Naive thymus-derived CD8-positive, alpha-beta T cell (primary cell): ENCODE measurements at places on chromosomes 7 and 10.

- DNase-seq, result no peak
These were observed 226.2 kb downstream of the POLR1F start for GRCh38 chr7:19482628-19483027.

GRCh38 chr7:157280216-157280841 lies 56.5 kb upstream of the DNAJB6 start:
- no peak for DNase-seq

- no peak for DNase-seq
These were observed 893.0 kb downstream of the SORCS3 start for GRCh38 chr10:105534086-105534485.

- no peak for DNase-seq
These were observed 444.6 kb downstream of the SUGCT start for GRCh38 chr7:40579401-40579800.

DNA sequence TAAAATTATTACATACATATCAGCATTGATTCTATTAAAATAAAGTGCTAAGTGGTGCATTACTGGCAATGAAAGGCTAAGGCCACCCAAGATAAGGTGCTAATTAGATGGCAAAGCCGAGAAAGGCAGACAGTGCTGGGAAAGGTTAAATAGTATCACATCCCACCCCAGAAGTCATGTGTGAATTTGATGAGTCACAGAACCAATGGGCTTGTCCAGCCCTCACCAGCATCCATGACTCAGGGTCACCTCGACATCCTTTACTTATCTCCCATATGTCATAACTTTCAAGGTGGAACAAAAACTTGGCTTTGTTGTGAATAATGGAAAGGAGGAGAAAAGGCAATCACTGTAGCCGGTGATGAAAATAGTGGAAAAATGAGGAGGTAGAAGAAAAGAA lies 459.1 kb downstream of the PLXNA4 start:
- DNase-seq, result no peak

GRCh38 chr10:132117146-132117545 lies 51.4 kb downstream of the JAKMIP3 start:
- DNase-seq, result no peak

DNA sequence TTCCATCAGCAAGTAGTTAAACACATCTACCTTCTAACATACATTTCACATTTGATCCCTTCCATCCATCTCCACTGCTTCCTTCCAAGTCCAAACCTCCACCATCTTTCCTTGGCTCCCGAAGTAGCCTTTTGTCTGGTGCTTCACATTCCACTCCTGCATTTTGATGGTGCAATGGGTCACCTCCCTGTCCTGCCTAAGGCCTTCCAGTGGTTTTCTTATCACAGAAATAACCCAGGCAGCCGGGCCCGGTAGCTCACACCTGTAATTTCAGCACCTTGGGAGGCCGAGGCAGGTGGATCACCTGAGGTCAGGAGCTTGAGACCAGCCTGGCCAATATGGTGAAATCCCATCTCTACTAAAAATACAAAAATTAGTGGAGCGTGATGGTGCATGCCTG lies 44.5 kb downstream of the EMX2 start:
- DNase-seq, result no peak

DNA sequence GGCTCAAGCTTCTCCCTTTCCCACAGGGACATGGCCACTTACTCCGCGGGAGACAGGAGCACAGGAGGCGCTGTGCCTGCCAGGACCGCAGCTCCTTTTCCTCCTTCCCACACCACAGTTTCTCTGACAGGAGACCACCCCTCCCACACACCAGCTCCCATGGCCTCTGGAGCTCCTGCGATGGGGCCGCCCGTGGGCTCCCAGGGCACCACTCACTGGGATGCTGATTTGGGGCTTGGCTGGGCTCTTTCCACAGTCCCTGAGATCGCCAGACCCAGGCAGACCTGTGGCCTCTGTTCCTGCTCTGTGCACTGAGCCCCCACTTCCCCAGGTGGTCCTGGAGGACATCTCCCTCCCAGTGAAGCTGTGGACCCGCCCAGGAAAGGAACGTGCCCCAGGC lies 226.9 kb upstream of the SHH start:
- no peak for DNase-seq

DNA sequence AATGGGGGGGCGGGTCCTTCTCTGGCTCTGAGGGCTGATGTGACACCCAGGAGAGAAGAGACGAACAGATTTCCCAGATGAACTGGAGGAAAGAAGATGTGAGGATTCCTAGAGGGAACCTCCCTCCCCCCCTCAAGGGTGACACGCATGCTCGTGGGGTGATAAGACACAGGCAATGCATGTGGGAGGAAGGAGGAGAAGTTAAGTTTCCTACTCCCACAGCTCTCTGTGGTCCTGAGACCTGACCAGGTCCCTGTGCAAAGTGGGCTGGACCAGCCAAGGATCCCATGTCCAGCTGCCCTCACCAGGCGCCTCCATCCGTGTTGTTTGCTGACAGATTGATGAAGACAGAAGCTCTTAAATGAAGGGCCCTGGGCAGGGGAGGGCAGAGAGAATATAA lies 112.6 kb downstream of the SH3PXD2A start:
- no peak for DNase-seq

DNA sequence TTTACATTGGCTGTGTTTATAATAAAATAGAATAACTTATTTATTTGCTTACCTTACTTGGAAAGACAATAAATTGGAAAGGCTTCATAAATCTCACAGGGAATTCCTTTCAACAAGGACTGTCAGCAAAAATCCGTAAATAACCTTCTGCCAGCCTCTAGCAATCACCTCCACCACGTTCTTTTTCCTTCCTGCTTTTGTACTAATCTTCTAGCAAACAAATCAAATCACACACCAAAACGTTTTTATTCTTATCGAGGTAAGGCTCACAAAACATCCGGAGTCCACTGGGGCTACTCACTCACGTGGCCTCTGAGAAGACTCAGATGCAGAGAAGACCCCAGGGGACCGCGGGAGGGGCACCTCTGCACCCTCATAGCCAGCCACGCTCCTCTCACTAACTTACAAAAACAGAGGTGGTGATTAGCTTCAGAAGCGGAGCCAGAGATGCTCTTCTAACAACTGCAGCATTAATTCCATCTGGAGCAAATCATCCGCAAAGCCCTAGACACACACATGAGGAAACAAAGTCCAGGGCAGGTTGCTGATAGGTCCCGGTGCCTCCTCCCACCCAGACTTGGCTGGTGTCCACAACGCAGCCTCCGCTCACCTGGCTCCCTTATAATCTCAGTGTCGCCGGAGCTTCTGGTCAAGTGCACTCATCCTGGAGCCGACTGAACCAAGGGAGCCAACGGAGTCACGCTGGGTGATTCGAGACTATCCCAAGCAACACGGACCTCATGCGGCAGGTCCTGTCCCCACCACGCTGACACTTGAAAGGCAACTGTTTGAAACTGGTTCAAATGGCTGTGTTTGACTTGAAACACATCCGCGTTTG lies 22.5 kb downstream of the CTBP2 start:
- DNase-seq, result no peak

DNA sequence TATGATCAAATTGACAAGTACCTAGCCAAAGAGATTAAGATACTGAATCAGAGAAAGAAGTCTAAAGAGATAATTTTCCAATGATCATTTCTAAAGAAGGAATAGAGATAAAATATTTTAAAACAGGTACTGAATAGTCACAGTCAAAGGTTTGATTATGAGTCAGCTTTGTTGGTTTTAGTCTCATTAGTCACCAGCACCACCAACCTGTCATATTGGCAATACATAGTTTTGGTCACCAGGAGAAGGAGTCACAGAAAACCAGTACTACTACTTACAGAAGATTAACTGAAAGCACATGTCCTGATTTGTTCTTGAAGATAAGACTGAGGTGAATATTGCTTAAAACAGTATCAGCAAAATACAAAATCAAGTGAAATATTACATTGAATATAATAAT lies 34.6 kb downstream of the ZEB1 start:
- no peak for DNase-seq
